ENCODE measurements at places on chromosomes 12 and 14. TPM values are rescaled to one million over a fixed set of nuclear protein-coding genes. Genes with fewer than 3 reads are reported as not detected.

DNA sequence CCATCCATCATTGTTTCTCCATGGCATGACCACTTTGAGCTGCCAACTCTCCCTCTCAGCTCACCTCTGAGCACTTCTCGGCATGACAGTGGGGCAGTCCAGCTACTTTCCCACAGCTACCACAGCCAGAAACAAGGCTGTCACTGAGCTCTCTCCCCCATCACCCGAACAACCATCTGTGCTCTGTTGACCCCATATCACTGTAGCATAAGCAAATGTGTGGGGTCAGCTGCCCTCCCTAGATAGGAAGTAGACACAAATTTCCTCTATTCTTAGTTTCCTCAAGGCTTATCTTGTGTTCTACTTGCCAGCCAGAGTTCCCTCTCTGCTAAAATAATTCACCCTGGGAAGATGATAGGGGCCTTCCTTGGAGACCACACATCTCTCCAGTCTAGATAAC is 82.6 kb upstream of the FUT8 start:
- DNase-seq, result no peak

The SOX5 gene
- 43.6 TPM for total RNA-seq

DNA sequence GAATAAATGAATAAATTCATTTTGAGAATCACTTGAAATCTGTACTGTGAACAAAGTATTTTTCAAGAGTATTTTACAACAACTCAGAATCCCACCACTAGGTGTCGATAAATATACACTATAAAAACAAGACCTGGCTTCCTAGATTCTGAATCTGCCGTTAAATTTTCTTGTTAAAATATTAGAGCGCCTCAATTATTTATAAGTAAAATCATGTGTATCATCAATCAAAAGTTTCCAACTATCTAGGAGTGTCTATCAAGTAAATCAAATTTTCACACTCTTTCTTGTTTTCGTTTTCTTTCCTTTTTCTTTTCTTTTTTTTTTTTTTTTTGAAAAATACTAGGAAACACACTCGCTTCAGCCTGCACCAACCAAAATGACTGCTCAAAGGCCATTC is 179.2 kb upstream of the DCN start:
- DNase-seq, result no peak

The CLEC4D gene
- 0.67 TPM for total RNA-seq

The VEZT gene
- total RNA-seq, result 71.6 TPM

GRCh38 chr14:104873380-104874055 is 8.4 kb downstream of the CEP170B start:
- no peak for DNase-seq

The NTN4 gene
- total RNA-seq, result 40.3 TPM

The FGF6 gene
- not detected for total RNA-seq

DNA sequence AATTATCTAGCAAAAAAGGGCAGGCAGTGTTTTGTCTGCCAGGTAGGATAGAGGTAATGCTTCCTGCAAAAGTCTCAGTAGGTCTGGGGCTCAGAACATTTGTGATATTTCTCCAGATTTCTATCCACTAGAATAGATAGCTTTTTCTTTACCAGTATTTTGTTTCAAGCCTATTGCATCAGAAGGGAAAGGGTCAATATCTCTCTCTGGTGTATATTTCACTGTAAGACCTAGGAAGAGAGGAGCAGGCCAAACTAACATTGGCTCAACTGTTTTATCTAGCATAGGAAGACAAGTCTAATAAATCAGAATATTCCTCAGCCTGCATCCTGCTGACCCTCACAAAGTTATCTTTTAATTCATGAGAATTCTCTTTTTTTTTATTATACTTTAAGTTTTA is 106.7 kb upstream of the DAAM1 start:
- DNase-seq, result no peak

DNA sequence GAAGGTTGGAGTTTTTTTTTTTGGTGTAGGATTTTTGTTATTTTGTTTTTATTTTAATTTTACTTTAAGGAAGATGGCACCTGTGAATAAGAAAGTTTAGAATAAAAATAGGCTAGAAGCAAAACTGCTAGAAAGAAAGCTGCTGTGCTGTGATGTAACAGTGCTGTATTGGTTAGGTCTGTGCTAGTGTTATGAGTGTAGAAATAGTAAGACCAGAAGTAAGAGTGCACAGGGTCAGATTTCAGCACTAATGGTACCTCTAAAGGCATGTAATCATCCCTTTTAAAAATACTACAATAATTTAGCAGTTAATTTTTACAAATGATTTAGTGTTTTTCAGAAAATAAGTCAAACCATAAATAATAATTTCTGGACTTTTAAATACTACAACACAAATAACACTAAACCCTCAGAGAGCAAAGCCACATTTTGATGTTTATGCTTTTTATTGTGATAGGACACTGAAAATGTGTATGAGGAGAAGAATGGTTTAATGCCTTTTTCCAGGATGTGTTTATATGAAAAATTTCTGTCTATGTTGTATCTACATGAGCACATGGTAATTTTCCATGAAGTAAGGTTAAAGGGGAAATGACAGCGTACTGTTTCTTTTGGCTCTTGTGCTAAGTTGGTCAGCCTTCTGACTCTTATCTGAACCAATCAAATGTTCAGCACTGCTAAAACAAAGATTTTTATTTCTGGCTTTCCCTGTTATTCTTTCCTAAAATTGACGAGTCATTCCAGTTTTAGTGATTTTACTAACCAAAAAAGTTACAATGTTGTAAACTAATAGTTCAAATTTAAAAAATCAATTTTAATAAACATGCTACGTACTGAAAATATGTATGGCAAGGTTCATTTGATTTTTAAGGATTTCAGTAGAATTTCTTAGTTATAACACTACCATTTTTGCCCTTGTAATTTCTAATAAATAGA is 96.1 kb downstream of the PPHLN1 start:
- no peak for DNase-seq

- no peak for DNase-seq
Measured at GRCh38 chr12:6852651-6853354, 853 bp downstream of the USP5 start.

- no peak for DNase-seq
Measured at GRCh38 chr14:65791191-65791981, 378.9 kb downstream of the FUT8 start.

- DNase-seq, result no peak
Measured at GRCh38 chr14:42527141-42527540, 920.5 kb downstream of the LRFN5 start.

The MFAP5 gene
- 387 TPM for total RNA-seq

The PARPBP gene
- total RNA-seq, result 1.6 TPM

The KRT83 gene
- total RNA-seq, result not detected

The GOLGA5 gene
- 32.5 TPM for total RNA-seq

DNA sequence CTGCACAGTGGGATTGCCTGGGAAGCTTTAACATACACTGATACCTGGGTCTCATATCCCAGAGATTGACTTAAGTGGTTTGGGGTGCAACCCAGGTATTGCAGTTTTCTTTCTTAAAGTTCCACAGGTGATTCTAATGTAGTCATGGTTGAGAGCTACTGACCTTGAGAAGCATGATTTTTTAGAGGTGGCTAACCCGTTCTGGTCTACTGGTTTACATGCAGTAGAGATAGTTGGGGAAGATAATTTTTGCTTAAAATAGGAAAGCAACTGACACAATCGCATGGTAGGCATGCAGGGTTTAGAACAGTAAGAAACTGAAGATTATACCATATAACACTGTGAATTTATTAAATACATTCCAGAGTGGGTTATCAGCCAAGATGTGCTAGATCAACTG is 134.2 kb upstream of the DNM1L start:
- no peak for DNase-seq

DNA sequence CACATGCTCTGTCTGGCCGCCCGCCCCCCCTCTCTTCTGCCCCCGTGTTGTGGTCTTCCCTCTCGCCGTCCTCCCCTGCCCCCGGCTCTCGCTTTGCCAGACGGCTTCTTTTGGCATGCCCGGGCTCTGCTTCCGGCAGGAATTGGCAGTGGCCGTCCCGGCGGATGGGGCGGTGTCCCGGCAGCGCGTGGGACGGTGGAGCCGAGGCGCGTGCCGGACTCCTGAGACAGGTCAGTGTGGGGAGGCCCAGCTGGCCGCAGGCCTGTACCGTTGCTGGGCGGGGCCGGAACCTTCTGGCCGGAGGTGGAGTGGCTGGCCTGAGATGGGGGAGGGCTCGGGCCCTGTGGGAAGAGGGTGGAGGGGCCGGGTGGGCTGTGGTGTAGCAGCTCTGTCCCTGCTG is 17.1 kb downstream of the KIF26A start:
- DNase-seq, result no peak

DNA sequence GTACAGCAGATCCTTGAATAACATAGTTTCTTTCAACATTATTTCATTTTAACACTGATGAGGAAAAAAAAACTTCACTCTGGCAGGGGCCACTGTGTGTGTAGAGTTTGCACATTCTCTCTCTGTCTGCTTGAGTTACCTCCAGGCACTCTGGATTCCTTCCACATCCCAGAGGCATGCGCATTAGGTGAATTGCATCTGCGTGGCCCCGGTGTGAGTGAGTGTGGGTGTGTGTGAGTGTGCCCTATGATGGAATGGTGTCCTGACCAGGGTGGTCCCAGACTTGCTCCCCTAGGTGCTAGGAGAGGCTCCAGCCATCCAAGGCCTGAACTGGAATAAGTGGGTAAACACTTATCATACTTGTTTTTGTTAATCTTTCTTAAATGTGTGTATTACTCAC is 90.6 kb upstream of the LRIG3 start:
- DNase-seq, result no peak

DNA sequence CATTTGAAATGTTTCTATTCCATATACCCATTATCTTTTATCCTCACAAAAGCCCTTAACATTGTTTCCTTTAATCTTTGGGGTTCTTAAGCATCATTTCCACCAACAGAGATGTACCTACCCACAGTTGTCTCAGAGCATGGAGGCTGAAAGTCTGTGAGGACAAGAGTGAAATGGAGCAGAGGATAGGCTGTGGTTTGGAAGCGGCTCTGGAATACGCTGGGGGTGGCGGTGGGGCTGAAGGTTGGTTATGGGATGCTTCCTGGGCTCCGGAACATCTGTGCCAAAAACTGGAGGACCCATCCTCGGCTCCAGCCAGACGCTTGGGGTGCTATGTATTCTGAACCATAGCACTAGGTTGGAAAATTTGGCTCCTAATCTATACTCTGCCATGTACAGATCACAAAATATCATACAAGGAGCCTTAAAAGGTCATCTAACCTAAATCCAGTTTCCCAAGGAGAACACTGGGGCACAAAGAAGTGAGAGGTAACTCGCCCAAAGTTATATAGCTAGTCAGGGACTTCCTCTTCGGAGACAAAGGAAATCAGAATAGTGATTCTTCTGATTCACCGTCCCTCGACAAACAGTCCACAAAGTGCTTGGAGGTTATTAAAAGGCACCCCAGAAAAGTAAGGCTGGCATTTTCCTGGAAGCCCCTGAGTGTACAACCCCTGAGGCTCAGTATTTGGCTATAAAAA is 2.5 kb downstream of the PPP1R3E start:
- DNase-seq, result no peak

The ITGA7 gene
- total RNA-seq, result 307 TPM

GRCh38 chr12:122895320-122895703 is 612 bp downstream of the VPS37B start:
- no peak for DNase-seq

DNA sequence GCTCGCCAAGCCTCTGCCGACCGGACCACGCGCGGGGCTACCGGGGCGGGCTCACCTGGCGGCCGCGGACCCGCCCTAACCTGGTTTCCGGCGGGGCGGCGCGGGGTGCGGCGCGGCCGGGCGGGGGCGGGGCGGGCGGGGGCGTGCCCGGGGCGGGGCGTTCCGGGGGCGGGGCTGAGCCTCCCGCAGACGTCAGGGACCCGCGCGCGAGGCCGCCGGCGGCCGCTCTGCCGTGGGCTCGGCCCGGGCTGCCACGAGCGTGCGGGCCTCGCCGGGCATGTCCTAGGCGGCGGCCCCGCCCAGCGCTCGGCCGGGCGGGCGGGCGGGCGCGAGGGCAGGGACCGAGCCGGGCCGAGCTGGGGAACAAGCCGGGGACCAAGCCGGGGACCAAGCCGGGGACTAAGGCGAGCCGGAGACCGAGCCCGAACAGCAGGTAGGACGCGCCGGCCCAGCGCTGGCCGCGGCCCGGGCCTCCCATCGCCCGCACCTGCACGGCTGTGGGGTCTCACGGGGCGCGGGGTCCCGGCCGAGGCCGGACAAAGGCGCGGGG is at the start of gene CEP170B:
CEP170B (plus strand) TSS at position 188 of the 550 bp plus-strand sequence. CDS start 3,183 bp downstream, outside the sequence.
- peak; percentile 64 for DNase-seq

GRCh38 chr12:10968765-10969456 is 17.8 kb downstream of the TAS2R50 start:
- peak; percentile 66 for DNase-seq

DNA sequence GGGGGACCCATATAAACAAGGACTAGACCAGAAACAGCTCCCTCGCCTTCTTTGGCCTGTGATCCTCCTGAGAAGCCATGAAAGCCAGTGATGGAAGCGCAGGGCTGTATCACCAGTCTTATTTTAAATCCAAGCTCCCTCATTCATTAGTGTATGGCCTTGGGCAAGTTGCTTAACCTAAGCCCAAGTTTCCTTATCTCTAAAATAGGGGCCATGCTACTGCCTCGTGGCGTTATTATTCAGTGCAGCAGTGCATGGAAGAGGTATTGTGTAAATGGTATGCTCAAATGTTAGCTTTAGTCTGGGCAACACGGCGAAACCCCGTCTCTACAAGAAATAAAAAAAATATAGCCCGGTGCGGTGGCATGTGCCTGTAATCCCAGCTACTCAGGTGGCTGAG is 9.9 kb downstream of the ESPL1 start:
- DNase-seq, result no peak

GRCh38 chr12:82040987-82041743 is 282.0 kb upstream of the PPFIA2 start:
- no peak for DNase-seq

GRCh38 chr14:97156705-97157104 is 359.5 kb downstream of the VRK1 start:
- no peak for DNase-seq

DNA sequence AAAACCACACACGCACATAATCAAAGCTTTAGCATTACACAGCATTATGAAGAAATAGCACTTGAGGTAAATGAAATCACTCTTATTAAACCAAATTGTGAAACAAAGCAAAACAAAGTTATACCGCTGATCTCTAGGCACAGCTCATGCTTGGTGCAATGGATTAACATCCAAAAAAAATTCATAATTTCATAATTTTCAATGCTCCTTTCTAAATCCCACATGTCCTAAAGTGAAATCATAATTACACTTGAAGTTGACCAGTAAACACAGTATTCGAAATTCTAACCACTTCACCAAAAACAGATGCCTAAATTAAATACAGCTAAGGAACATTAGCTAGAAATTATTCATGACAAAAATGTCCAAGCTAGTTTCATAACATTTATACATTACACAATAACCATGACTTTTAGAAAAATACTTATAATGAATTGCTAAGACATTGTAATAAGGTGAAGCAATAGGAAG is 1.5 kb downstream of the MLH3 start:
- DNase-seq, result no peak

Data from sciatic nerve (tissue), 2 donors.